ENCODE measurements at places on chromosomes 7 and 10.

DNA sequence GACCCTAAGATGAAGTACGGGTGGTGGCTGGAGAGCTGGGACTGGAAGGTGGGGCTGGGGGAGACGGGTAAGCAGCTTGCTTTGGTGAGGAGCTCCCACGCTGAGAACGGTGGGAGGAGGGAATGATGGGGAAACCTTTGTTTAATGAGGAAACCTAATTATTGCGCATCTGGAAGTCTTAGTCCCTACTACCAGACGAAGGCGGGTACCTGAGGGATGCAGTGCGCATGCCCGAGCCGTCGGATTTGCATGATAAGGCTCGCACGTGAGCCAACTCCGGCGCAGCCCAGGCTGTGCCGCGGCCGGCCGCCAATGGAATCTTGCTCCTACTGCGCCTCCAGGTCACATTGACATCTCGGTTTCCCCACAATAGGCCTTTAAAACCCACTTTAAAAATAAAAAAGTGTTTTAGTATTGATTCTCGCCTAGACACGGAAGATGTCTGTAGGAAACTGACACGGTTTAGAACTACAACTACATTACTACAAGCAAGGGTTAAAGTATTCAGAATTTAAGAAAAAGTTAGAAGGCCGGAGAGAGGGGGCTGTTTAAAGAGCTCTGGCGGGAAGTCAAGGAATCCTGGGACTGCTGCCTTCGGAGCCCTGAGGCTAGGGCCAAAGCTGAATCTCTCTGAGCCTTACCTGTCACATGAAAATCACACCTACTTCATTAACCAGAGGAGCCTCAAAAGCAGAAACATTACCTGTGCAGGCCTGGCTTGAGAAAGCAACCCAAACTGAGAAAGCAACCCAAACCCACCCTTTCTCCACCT, 12.1 kb upstream of the DLX6 start:
- H3K27me3 ChIP-seq: peaks cover 21% of the 10 kb centered on the region
- no peak overlapping the region for H3K4me3 ChIP-seq
- no peaks in the 10 kb centered on the region for H3K36me3 ChIP-seq
- H3K27ac ChIP-seq: no peak overlapping the region
- H3K4me1 ChIP-seq: no peaks in the 10 kb centered on the region
- no peak for DNase-seq

- H3K27ac ChIP-seq: no peak overlapping the region
- H3K4me1 ChIP-seq: peaks cover 10% of the 10 kb centered on the region
- H3K4me3 ChIP-seq: no peak overlapping the region
- no peaks in the 10 kb centered on the region for H3K36me3 ChIP-seq
- DNase-seq: no peak
Observed at GRCh38 chr10:62063795-62064472, 162.4 kb downstream of the ARID5B start.

DNA sequence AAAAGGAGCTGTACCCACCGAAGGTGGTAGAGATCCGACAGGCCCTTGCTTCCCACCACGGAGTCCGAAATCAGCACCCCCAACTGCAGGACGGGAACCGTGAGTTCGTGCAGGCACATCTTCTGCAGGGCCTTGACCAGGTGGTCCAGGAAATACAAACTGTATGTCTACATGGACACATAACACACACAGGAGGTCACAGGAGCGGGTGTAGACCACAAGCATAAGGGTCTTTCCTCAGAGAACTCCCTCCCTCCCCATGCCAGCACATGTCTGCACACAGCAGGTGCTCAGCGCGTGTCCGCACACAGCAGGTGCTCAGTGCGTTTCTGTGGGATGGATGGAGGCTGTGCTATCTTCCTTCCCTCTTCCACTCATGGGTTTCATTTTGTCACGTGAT, 69.7 kb downstream of the CFAP46 start:
- no peaks in the 10 kb centered on the region for H3K4me1 ChIP-seq
- no peak overlapping the region for H3K27ac ChIP-seq
- no peak overlapping the region for H3K4me3 ChIP-seq
- H3K36me3 ChIP-seq: no peaks in the 10 kb centered on the region

DNA sequence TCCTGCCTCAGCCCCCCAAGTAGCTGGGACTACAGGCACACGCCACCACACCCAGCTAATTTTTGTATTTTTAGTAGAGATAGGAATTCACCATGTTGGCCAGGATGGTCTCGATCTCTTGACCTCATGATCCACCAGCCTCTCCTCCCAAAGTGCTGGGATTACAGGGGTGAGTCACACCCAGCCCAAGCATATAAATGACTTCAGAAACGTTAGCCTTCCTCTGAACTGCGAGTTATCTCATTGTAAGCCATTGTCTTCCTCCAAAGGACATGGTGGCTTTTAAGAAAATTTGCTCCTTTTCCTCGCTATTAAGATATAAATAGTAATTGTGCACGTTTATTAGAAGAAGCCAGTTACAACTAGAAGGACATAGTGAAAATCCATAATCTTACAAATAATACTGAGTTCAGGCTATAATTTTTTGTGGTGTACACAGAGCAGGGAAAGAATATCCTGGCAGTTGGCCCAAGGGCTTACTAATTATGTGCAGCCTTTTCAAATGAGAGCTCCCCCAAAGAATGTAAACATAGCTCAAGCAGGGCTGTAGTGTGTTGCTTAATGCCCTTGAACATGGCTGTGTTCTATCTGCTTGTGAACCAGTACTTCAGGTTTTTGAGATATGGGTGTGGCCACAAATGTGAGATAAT, 495.8 kb downstream of the PARD3 start:
- no peak overlapping the region for H3K4me3 ChIP-seq
- peak; percentile 58 for DNase-seq
- H3K36me3 ChIP-seq: peaks cover 8% of the 10 kb centered on the region
- H3K27ac ChIP-seq: peak overlapping the region; percentile 75
- H3K4me1 ChIP-seq: peaks cover 33% of the 10 kb centered on the region
- H3K27me3 ChIP-seq: no peaks in the 10 kb centered on the region

DNA sequence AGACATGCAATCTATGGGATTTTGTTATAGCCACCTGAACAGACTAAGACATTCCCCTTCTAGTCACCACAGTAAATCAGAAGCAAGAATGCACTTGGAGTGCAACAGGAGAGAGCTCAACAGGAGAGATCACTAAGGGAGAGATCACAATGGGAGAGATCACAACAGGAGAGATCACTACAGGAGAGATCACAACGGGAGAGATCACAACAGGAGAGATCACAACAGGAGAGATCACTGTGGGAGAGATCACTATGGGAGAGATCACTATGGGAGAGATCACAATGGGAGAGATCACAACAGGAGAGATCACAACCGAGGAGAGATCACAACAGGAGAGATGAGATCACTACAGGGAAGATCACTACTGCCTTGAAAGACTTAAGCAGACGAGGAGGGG, 238.5 kb upstream of the PITRM1 start:
- no peak overlapping the region for H3K4me3 ChIP-seq
- peaks cover 7% of the 10 kb centered on the region for H3K4me1 ChIP-seq
- peak overlapping the region; percentile 16 for H3K27ac ChIP-seq
- no peaks in the 10 kb centered on the region for H3K36me3 ChIP-seq
- DNase-seq: no peak

Data from Calu3 (cell line).